ENCODE measurements at places on chromosomes 7 and 10.

DNA sequence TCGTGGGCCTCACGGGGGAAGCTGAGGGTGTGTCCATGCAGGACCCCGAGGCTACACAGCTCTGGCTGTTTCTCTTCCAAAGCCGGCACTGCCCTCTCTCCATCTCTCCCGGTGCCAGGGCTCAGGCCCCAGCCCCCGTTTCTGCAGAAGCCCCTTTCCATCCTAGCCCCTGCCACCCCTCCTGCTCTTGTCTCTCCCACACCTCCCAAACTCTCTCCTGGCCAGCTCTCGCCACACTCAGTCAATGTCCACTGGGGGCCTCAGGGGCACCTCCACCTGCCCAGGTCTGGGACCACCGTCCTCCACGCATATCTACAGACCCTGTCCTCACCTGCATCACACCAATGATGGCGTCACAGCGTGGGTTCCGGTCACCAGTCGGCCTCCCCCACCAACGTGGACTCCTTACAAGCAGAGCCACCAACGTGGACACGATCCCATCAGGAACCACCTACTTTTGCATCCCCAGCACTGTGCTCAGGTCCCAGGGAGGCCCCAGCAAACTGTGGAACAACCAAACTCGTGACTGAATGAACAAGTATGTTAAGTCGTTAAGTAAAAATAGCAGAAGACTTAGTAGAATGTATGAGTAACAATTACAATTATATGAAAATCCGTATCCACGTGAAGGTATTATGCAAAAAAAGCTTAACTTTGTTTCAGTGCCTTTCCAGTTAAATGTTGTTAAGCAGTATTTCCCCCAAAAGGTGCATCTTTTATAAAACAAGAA, 38.4 kb downstream of the DIP2C start:
- no peak for DNase-seq

GRCh38 chr10:36173364-36173763, 531.3 kb upstream of the FZD8 start:
- DNase-seq: no peak

- peak; percentile 81 for DNase-seq
Measured at GRCh38 chr7:135980012-135980551, 2.9 kb upstream of the MTPN start.

- DNase-seq: no peak
Measured at GRCh38 chr7:55690-56248, 136.6 kb upstream of the FAM20C start.

GRCh38 chr10:7488418-7488829, 77.6 kb upstream of the SFMBT2 start:
- peak; percentile 33 for DNase-seq

- no peak for DNase-seq
Measured at GRCh38 chr7:135522509-135522908, 12.6 kb upstream of the CNOT4 start.

DNA sequence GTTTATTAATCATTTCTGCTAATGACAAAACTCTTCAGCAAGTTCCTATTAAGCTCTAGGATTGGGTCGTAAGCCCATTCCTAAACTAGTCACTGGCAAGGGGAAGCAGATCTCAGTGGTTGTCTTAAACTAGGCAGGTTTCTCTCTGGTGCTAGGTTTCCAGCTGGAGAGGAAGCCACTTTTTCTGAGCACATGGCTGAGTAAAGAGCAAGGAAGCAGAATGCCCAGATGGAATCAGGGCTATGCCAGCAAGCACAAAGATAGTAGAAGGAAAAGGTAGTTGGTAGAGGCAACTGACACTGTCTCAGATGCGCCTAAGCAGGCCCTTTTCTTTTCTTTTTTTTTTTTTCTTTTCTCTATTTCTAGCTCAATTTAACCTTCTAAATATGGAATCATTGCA, 224.9 kb downstream of the EXOC4 start:
- DNase-seq: no peak

GRCh38 chr10:49074836-49075682, 40.3 kb downstream of the VSTM4 start:
- no peak for DNase-seq

DNA sequence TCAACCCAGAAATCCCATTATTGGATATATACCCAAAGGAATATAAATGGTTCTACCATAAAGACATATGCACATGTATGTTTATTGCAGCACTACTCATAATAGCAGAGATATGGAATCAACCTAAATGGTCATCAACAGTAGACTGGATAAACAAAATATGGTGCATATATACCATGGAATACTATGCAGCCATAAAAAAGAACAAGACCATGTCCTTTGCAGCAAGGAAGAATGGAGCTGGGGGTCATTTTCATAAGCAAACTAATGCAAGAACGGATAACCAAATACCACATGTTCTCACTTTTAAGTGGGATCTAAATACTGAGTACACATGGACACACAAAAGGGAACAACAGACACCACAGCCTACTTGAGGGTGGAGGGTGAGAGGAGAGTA, 2.2 kb upstream of the AFAP1L2 start:
- DNase-seq: no peak

DNA sequence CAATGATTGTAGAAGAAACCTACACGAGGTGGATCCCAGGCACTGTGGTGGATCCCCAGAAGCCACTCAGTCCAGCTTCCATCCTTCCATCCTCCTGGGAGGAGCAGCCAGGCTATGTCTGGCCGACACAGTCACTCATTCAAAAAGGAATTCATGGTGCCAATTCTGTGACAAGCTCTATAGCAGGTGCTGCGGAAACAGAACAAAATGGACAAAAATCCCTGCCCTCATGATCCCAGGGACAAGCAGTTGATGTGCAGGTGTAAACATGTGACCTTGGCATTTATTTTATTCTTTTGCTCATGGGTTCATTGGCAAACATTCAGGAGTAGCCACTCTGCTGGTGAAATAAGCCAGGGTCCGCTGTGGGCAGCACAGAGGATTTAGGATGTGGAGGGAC, 49.2 kb upstream of the FGFR2 start:
- no peak for DNase-seq

- peak; percentile 21 for DNase-seq
Measured at GRCh38 chr7:127413326-127413725, 20.8 kb upstream of the ZNF800 start.

GRCh38 chr7:28621369-28621841, 209.1 kb downstream of the CREB5 start:
- no peak for DNase-seq

DNA sequence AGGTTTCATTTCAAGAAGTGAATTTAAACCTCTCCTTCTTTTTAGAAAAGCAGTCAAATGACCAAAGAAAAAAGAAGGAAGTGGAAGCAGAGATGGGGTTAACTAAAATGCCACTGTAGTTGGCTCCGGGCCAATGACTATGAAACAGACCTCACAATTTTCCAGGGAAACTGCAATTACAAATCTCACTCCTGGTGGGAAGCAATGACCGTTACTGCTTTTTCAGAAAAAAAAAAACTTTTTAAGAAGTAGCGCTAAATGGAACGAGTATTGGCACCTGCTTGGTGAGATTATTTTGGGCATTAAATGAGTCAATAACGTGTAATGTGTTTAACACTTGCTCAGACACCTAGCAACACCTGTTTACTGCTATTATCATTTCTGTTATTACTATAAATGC, 1.2 kb downstream of the SFRP4 start:
- DNase-seq: peak; percentile 83

DNA sequence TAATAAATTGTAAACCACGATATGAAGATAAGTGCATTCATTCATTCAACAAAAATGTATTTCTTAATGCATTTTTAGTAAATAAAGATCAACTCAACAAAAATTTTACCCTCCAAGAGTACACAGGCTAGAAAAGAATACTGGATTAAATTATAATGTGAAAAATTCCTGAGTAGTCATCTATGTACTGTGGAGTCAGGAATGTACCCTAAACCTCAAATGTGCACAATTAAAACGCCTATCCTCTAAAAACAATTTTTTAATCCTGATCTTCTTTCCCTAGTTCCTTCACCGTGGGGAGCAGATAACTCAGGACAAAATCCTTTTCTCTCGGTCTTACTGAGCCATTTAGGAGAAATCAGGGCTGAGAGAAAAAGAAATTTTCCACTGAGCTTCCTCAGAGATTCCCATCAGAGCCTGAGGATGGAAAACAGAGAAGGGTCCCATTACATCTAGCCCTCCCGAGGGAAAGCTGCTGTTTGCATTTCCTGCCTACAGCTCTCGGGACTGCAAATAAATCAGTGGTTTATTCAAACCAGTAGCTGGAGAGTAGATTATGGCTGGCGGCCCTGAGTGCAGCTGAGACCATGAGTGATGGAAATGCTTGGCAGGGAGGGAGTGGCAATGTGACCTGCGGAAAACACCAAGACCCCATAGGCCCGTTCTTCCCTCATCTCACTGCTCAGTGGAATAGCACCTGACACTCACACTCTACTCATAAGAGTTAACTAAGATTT, 7.4 kb downstream of the TAS2R40 start:
- no peak for DNase-seq

DNA sequence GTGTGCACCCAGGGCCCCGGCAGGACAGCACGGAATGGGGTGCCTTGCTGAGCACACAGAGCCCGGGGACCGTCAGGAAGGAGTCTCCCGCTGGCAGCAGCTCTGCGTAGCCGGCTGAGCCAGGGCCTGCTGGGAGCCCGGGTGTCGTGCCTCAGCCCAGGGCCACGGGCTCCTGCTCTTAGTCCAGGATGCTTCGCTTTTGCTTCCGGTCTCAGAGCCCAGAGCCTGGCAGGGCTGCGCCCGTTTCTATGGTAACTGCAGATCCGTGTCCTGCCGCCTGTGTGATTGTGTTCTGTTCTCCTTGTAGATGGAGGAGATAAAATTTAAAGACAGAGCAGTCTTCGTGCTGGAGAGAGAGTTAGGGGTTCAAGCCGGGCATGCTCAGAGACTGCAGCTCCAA, 53.7 kb upstream of the DPYSL4 start:
- no peak for DNase-seq

DNA sequence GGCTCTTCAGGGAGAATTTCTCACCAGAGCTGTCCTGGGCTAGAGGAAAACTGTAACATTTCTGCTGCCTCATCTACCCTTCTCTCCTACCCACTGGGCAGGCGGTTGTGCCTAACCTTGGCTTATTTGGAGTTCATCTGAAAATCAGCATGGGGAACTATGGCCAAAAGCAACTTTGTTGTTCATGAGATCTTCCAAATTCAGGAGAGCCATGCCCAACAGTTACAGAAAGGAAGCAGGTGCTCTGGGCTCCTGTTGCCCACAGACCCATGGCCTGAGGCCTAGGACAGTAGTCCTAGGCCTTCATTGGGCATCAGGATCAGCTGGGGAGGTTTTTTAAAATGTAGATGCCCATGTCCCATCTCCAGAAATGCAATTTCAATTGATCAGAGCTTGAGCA, 85.2 kb downstream of the GRID1 start:
- DNase-seq: no peak

GRCh38 chr7:2196381-2197378, 36.1 kb downstream of the MAD1L1 start:
- no peak for DNase-seq

GRCh38 chr10:129361676-129362376, 105.2 kb upstream of the MGMT start:
- no peak for DNase-seq

- DNase-seq: no peak
Measured at GRCh38 chr10:79055892-79056291, 12.9 kb upstream of the ZMIZ1 start.

GRCh38 chr10:11152801-11153200, 135.1 kb downstream of the CELF2 start:
- DNase-seq: no peak

DNA sequence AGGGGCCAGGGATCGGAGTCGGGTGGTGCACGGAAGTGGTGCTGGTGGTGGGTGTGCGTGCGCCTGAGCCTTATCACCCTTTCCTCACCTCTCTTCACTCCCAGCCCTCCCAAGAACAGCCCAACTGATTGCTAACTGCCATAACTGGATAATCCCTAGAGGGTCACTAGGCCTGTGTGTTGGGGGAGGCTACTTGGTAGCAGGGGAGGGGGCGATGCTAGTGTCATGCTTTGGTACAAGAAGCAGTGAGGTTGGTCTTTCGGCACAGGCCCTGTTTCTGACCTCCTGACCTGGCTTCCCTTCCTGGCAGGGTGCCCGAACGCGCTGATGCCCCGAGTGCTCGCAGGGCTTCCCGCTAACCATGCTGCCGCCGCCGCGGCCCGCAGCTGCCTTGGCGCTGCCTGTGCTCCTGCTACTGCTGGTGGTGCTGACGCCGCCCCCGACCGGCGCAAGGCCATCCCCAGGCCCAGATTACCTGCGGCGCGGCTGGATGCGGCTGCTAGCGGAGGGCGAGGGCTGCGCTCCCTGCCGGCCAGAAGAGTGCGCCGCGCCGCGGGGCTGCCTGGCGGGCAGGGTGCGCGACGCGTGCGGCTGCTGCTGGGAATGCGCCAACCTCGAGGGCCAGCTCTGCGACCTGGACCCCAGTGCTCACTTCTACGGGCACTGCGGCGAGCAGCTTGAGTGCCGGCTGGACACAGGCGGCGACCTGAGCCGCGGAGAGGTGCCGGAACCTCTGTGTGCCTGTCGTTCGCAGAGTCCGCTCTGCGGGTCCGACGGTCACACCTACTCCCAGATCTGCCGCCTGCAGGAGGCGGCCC, 652 bp downstream of the KAZALD1 start:
- DNase-seq: peak; percentile 71

GRCh38 chr10:6721480-6721879, 141.4 kb upstream of the PRKCQ start:
- DNase-seq: no peak

DNA sequence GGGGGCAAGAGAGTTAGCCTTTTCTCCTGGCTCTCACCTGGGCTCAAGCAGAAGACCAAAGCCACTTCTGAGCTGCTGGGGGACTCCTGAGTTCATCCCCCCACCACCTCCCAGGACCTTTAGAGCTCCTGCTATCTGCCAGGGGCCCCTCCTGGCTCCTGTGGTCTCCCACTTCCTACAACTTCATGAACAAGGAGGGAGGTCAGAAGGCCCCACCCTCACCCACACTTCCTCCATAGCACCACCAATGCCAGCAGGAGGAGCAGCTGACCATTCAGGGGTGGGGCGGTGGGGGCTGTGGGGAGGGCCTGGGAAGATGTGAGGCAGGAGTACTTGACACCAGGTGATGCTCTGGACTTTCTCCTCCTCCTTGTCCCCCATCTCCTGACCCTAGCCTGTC, 32.6 kb upstream of the ADCYAP1R1 start:
- DNase-seq: no peak

DNA sequence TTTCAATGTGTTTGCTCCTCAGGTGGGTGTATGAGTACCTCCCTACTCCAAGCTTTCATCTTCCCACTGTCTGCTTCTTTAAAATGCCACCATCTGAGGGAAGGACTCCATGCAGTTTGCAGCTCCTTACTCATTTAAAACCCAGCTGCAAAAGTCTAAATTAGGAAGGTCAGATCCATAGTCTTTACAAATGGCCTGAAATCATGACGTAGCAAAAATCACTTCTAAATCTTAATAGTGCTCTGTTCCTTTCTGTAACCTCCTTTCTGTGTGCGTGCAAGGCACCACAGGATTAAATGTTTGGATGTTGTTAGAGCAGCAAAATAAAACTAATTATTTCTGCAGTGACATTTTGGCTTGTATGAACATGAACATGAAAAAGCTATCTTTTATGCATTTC, 366.9 kb upstream of the IGFBP3 start:
- DNase-seq: no peak
